Stimulated activated CD4-positive, alpha-beta T cell treated with anti-CD3 and anti-CD28 coated beads, TNF-alpha, amount 100 ng/mL, for 1 hour (primary cell): ENCODE measurements at places on chromosomes 7 and 10.

GRCh38 chr7:155289949-155290501 is 7.7 kb upstream of the INSIG1 start:
- no peak for DNase-seq

- DNase-seq = no peak
Measured at GRCh38 chr7:67306331-67306730, 309.7 kb downstream of the TYW1 start.

DNA sequence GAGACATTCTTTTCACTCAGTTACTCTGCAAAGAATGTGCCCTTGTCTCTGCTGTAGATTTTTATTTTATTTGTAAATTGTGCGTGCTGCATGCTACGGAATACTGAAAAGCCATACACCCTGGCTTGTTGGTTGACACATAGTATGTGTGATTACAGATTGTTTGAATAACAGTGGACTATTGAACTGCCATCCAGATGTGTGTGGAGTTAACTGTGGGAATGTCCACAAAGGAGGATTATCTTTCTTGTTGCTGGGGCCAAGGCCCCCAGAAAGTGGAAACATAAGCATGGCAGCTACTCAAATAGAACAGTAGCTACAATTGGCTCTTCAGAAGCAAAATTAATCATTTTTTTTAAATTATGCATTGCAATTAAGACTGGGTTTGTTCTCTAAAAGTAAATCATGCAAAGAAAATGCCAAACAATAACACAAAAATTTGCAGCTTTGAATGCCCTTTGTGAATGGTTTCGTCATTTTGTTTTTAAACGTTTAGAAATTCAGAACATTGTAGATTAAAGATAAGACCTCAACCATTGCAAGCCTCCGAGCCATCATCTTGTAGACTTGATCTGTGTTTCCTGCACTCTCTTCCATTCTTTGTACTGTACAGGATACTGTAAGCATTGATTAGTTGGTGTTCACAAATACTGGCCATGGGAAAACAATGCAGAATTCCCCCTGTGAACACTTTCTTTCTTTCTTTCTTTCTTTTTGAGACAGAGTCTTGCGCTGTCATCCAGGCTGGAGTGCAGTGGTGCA is 210.3 kb upstream of the TCF7L2 start:
- no peak for DNase-seq

GRCh38 chr10:103232772-103233488 is 12.8 kb upstream of the RPEL1 start:
- no peak for DNase-seq

GRCh38 chr10:131673396-131673795 is 227.4 kb upstream of the PPP2R2D start:
- no peak for DNase-seq

DNA sequence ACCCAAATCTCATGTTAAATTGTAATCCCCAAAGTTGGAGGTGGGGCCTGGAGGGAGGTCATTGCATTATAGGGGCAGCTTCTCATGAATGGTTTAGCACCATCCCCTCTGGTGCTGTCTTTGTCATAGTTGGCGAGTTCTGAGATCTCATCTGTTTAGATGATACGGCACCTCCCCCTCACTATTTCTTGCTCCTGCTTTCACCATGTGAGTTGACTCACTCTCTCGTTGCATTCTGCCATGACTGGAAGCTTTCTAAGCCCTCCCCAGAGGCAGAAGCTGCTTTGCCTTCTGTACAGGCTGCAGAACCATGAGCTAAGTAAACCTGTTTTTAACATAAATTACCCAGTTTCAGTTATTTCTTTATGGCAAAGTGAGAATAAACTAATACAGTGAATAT is 18.9 kb upstream of the ZNF138 start:
- no peak for DNase-seq

DNA sequence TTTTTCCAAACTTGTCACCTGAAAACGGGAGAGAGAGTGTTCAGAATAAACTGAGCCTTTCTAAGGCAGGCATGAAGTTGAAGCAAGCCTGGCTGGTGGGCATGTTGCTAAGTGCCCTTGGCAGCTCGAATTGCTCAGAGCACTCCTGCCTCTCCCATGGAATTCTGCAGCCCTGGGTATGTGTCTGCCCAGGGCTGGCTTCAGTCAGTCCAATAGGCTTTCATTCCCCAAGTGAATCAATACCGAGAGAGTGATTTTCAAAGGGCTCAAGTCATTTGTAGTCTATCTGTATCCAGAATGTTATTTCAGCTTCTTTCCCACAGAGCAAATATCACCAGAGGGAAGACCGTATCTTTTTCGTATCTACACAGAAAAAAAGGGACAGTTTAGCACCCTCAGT is 415.5 kb upstream of the COBL start:
- no peak for DNase-seq
